ENCODE measurements at places on chromosomes 1 and 21.

- no peak for DNase-seq
These were observed 488 bp downstream of the DBT start for GRCh38 chr1:100249155-100249536.

GRCh38 chr1:9400425-9401079 is 107.9 kb downstream of the SPSB1 start:
- DNase-seq = peak; percentile 63

- no peak for DNase-seq
These were observed 245.9 kb downstream of the DISC1 start for GRCh38 chr1:231872461-231872910.

- DNase-seq = no peak
These were observed 2.7 kb downstream of the LURAP1 start for GRCh38 chr1:46205791-46206190.

DNA sequence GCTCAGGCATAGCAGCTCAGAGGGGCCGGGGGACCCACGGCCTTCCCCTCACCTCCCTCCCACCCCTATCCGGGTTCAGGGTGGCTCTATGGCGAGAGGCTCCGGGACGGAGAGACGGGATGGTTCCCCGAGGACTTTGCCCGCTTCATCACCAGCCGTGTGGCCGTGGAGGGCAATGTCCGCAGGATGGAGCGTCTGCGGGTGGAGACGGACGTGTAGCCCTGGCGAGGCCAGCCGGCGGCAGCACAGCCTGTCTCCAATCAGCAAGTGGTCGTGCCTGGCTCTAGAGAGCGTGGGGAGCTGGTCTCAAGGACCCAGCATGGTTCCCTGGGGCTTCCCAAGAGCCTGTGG is 25.9 kb downstream of the ARHGEF16 start:
- no peak for DNase-seq

- peak; percentile 80 for DNase-seq
These were observed 1.1 kb upstream of the MAP7D1 start for GRCh38 chr1:36154765-36155407.

GRCh38 chr1:15215116-15215515 is 31.9 kb upstream of the FHAD1 start:
- DNase-seq = no peak

DNA sequence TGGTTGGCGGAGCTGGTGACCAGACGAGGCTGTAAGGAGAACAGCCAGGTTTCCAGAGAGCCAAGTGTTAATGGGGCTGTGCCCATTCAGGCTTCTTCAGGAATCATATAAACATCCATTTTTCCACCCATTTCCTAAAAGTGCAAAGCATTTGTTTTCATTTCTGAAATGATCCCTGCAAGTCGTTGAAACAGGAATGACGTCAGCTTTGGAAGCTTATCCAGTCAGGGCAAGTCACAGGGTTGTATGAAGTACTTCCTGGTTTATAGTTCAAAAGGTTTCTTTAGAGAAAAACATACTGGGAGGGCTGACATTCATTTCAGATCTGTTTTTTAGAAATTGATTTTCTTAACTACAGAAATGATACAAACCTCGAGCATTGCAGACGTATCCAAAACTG is 29.2 kb downstream of the IGSF5 start:
- DNase-seq = no peak

DNA sequence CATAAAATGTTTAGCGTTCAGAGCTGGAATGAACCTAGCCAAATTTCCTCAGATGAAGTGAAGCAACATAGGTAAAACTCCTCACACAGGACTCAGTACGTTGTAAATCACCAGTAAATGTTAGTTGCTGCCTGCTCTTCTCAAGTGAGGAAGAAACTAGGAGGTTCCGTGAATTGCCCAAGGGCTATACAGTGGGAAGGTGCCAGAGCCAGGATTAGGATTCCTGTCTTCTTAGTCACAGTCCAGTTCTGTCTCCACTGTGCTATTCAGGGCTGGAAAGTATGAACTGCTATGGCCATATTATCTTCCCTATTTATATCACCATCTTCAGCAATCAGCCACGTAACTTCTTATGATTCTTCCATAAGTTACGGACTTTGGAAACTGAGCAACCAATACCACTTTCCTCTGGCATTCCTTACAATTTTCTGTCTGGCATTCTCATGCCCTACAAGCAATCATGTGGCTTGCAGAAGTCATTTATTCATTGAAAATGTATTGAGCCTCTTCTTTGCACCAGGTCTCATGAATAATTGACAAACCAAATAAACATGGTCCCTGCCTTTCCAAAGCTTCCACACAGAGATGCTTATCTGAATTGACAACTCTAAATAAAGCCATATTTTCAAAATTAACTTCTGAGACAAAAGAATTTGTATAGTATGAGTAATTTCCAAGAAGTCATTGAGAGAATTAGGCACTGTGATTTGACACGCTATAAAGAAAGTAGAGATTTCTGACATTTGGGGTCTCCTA is 271.6 kb upstream of the SGIP1 start:
- no peak for DNase-seq

- no peak for DNase-seq
These were observed 723 bp upstream of the GNAI3 start for GRCh38 chr1:109547463-109548320.

- DNase-seq = no peak
These were observed 898.8 kb upstream of the NEGR1 start for GRCh38 chr1:73181190-73181540.

DNA sequence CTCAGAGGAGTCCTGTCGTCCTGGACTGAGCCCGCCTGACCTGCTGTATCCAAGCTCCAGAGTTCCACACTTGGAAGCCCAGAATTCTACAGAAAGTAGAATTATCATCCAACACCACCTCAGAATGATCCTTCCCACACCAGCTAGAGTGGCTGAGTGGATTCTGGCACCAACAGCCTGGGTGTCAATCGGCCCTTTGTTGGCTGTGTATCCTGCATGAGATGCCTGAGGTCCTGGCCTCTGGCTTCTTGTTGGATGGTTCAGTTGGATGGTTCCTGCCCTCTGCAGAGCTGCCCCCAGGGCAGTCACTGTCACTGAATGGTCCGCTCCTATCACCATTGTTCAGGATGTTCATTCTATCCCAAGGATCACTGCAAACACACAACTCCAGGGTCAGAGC is 49.8 kb downstream of the PGBD5 start:
- no peak for DNase-seq

DNA sequence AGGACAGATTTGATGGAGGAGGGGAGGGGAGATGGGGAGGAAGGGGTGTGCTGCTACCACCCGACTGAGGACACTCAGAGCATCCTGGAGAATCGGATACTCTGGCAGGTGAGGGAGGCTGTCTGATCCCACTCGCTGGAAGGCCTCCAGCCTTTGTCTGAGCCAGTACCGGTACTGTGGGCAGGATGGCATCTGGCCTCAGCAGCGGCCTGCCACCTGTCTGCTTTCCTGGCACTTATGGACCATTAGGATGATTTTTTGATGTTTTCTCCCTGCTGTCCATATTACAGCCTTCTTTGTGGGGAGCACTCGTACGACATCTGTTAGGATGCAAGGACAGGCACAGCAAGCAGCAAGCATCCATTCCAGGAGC is 11.5 kb downstream of the ATP2B4 start:
- DNase-seq = no peak

- no peak for DNase-seq
These were observed 109.8 kb downstream of the C1orf94 start for GRCh38 chr1:34286511-34286910.

DNA sequence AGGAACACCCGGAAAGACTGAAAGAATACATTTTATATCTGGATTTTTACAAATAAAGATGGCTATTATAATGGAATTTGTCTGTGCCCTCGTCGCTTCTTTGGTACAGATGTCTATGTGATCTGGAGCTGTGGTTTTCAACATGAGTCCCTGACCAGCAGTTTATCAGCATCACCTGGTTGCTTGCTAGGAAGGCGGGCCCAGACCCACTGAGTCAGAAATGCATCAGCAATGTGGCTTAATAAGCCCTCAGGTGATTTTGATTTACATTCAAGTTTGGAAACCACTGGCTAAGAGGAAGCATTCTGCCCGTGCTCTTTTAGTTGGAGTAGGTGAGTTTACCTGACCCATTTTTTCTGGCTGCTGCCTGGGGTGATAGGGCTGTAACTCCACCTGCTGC is 31.7 kb downstream of the ATP1A1 start:
- DNase-seq = no peak

GRCh38 chr1:34378968-34379856 is 202.5 kb downstream of the C1orf94 start:
- DNase-seq = no peak

- DNase-seq = no peak
These were observed 10.9 kb downstream of the MORC3 start for GRCh38 chr21:36330904-36331303.

GRCh38 chr1:12556957-12557935 is 60.8 kb downstream of the DHRS3 start:
- no peak for DNase-seq

DNA sequence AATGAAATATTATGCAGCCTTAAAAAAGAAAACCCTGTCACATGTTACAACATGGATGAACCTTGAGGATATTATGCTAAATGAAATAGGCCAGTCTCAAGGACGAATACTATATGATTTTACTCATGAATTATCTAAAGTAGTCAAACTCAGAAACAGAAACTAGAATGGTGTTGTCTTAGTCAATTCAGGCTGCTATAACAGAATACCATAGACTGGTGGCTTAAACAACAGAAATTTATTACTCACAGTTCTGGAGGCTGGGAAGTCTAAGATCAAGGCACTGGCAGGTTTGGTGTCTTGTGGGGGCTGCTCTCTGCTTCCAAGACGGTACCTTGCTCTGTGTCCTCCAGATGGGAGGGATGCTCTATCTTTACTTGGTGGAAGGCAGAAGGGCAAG is 113.8 kb upstream of the DNAH14 start:
- no peak for DNase-seq

GRCh38 chr1:45005761-45006160 is 5.4 kb downstream of the HECTD3 start:
- DNase-seq = no peak

DNA sequence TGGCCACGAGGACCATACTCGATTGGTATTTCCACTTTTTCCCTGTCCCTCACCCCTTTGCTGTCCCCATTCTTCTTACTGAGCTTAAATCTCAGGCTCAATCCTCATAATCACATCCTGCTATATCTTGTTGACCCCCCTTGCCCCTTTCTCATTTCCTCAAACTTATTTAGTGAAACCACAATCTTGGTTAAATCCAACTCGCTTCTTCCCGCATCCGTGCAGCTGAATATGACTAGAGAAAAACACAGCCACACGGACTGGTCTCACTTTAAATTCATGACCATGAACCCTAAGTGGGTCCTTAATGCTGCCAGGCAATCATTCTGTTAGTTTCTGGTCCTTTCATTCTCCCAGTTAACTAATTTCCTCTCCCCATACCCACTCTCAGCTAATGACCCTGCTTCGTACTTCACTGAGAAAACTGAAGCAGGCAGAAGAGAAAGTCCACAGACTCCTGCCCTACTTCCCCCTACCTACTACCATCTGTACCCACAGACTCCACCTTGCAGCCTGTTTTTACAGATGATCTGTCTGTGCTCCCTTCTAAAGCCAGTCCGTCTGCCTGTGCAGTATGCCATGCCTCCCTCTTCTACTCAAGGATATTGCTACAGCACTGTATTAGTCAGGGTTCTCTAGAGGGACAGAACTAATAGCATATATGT is 96.8 kb upstream of the LMO4 start:
- no peak for DNase-seq

- DNase-seq = no peak
These were observed 29.4 kb downstream of the FRRS1 start for GRCh38 chr1:99737016-99737415.

DNA sequence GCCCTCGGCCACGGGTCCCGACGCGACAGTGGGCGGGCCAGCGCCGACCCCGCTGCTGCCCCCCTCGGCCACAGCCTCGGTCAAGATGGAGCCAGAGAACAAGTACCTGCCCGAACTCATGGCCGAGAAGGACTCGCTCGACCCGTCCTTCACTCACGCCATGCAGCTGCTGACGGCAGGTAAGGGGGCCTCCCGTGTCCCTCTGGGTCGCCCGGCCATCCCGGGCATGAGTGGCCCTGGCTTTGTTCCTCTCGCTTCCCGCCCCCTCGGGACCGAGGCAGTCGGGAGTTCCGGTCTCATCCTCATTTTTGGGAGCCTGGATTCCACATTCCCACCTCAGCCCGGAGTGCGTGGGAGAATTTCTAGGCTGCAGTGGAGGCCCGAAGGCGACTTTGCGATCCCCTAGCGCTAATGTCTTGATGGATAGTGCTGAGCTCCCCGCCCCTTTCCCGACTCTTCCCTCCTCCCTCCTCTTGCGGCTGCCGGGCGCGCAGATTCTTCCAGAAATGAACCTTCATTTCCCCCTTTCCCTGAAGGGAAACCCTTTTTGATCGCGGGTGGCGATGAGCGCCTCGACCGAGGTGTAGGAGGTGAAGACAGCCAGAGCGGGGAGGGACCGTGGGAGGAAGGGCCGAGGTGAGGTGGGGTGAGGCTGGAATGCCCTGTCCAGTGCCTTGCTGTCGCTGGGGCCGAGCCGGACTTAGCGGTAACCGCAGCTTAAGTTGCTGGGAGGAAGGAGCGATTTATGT is 705 bp downstream of the KHDRBS1 start:
- peak; percentile 60 for DNase-seq

GRCh38 chr1:245715970-245716369 is 561.2 kb downstream of the KIF26B start:
- DNase-seq = no peak

GRCh38 chr1:85406887-85407533 is 57.9 kb downstream of the DDAH1 start:
- DNase-seq = no peak

- no peak for DNase-seq
These were observed 323.0 kb downstream of the OMA1 start for GRCh38 chr1:58223522-58223921.

DNA sequence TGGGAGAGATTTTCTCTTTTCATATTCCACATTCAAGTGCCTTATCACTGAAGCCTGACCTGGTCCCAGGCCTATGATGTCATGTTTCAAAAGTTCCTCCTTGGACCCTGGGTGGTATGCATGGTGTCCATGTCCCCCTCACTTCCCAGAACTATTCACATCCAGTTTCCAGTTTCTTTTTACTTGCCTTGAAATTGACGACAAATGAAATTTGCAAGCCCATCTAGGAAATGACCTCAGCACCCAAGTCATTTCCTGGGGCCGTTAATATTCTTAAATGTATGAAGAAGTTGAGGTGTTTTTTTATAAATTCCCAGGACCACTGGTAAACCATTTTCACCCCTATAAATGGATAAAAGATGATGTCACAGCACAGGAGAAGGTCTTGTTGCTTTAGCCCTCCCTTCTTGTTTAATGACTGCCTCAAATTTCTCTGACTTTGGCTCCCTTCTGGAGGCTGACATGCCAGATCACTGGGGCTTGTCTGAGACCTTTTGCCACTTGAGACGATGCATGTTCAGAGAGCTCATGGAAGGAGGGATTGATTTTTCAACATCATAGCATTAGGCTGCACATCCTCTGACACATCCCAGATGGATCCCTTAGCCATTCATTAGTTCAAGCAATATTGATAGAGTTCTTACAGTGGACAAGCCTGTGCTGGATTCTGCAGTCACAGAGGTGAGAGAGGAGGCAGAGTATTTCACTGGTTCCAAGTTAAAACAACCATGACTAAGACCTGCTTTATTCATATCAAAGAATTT is 221.3 kb downstream of the PLPP3 start:
- no peak for DNase-seq
